ENCODE measurements at places on chromosomes 16 and 17. TPM values are rescaled to one million over a fixed set of nuclear protein-coding genes. Genes with fewer than 3 reads are reported as not detected.

- peak; percentile 92 for DNase-seq
These were observed at the start of gene TEFM for GRCh38 chr17:30906101-30906911. Gene TEFM, minus strand, starts transcription at chr17:30906238. Its CDS starts 40 bp downstream, at chr17:30906198.

DNA sequence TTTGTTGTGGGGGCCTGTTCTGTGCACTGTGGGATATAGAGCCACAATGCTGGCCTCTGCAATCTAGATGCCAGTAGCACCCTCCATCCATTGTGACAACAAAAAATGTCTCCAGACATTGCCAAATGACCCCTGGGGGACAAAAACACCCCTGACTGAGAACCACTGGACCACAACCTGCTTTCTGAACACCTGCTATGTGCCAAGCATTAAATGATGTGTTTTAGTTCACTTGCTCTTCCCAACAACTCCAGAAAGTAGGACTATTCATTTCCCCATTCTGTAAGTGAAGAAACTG, 367.0 kb upstream of the ERCC4 start:
- no peak for DNase-seq

GRCh38 chr17:48491527-48492273, 39.1 kb downstream of the HOXB1 start:
- peak; percentile 48 for DNase-seq

Gene RPRML
- not detected for total RNA-seq

Gene GFER
- total RNA-seq = 8.6 TPM

Gene SBK1
- under 0.01 TPM for total RNA-seq

Gene GLIS2
- total RNA-seq = 0.56 TPM

Measured in IMR-90 (cell line).